ENCODE measurements at places on chromosomes 6 and 20.

GRCh38 chr6:107589934-107590333 lies 100.0 kb downstream of the SOBP start:
- DNase-seq, result no peak

DNA sequence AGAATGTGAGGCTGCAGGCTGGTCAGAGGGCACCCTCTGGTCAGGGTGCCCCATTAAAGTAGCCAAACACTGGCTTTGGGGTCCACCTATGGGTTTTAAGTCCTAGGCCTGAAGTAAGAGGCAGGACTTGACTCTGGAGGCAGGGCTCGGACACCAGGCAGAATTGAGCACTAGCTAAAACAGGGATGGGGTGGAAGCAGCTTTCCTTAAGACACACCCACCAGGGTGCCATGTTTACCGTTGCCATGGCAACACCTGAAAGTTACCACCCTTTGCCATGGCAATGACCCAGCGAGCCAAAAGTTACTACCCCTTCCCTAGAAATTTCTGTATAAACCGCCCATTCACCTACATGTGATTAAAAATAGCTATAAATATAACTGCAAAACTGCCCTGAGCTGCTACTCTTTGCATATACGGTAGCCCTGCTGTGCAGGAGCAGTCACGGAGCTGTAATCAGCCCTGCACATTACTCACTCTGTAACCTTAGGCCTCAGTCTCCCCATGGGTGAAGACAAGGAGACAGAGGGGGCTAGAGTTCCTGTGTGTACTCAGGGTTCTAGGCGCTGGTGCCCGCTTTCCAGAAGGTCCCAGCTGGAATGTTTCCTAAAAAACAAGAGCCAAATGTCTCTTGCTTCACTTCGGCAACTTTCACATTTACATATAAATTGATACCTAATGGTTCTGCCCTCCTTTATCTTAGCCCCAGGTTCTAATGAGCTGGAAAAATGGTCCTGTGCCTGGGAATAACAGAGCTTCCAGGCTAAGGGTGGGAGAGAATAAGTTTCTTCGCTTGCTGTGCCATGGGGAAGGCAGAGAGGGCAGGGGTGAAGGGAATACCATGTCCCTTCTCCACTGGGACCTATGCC lies 27.2 kb upstream of the SRSF6 start:
- DNase-seq, result no peak

DNA sequence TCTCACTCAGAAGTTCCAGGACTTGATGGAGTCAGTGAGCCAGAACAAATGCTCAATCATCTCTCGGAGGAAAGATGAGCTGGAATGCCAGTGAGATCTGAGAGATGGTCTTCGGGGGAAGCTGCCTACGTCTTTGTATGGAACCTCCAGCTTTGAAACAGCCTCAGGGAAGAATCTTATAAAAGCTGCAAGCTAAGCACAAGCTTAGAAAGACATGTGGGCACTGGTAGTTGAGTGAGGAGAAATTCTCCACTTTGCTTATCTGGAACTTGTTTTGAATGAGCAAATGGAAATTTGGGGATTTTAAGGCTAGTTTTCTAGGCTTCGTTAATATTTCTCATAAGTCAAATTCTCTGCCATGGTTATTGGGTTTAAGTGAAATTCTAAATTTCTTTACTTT lies 594.4 kb downstream of the QKI start:
- no peak for DNase-seq

DNA sequence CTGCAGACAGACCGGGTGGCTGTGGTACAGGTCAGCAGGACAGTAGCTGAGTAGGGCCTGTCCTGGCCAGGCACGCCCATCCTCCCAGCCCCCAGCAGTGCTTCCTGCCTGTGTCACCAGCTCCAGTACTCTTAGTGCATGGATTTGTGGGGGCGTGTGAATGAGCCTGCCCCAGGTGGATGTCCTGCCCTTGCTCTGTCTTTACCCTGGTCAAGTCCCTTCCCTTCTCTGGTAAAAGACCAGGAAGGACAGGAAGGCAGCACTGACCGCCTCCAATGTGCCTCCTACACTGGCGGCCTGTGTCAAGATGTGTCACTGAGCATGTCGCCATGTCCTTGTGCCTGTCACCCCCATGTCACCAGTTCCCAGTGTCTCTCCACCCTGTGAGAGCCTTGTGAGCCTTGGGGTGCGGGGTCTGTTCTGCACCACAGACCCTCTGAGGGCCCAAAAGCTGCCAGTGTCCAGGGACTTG lies 11.9 kb downstream of the TEAD3 start:
- no peak for DNase-seq

DNA sequence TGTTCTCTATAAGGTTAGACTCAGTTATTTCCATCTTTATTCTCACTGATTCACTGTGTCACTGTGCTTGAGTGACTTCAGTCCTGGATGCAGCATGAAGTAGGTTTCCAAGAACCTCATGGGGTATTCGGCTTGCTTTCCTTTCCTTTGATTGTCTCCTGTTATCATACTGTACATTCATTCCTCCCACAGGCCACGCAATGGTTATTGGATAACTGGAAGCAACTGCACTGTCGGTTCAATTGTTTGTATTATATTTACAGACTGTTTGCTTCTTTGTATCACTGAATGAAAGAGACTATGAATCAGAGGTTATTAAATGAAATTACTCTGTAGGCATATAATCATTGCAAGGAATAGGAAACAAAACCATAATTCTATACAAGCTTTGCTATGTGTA lies 129.4 kb downstream of the MAP7 start:
- no peak for DNase-seq

DNA sequence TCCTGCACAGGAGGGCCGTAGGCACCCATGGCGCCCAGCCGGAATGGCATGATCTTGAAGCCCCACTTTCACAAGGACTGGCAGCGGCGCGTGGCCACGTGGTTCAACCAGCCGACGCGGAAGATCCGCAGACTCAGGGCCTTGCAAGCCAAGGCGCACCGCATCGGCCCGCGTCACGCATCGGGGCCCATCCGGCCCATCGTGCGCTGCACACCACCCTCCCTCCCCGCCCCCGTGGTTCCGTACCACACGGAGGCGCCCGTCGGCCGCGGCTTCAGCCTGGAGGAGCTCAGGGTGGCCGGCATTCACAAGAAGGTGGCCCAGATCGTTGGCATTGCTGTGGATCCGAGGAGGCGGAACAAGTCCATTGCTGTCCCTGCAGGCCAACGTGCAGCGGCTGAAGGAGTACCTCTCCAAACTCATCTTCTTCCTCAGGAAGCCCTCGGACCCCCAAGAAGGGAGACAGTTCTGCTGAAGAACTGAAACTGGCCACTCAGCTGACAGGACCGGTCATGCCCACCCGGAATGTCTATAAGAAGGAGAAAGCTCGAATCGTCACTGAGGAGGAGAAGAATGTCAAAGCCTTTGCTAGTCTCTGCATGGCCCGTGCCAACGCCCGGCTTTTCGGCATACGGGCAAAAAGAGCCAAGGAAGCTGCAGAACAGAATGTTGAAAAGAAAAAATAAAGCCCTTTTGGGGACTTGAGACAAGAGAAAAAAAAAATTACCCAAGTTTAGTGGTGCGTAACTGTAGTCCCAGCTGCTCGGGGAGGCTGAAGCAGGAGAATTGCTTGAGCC lies 9.9 kb upstream of the NCOA5 start:
- no peak for DNase-seq

- DNase-seq, result no peak
Observed at GRCh38 chr6:170096803-170097504, 193.9 kb downstream of the DLL1 start.

GRCh38 chr20:25984933-25985332 lies 288.3 kb upstream of the ZNF337 start:
- peak; percentile 7 for DNase-seq

- no peak for DNase-seq
Observed at GRCh38 chr6:164455835-164456234, 853.6 kb downstream of the C6orf118 start.

DNA sequence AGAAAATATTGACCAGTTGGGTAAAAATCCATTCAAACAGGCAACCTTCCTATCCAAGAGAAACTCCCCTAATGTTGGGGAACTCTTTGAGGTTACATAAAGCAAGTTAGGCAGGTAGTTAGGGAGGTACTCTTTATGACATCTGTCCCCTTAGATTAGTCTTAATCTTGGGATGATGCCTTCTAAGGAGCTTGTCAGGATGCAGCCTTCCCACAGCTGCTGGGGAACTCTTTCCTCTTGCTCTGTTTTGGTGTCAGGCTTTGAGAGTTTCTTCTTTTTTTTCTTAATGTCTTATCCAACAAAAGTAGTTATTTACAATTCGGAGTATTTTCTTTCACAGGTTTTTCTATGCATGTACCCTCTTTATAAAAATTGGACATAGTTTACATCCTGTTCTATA lies 194.8 kb downstream of the CDKAL1 start:
- no peak for DNase-seq

GRCh38 chr20:33412484-33412838 lies 11.1 kb upstream of the CDK5RAP1 start:
- DNase-seq, result no peak

GRCh38 chr6:10838794-10839333 lies 525 bp upstream of the MAK start:
- DNase-seq, result no peak

DNA sequence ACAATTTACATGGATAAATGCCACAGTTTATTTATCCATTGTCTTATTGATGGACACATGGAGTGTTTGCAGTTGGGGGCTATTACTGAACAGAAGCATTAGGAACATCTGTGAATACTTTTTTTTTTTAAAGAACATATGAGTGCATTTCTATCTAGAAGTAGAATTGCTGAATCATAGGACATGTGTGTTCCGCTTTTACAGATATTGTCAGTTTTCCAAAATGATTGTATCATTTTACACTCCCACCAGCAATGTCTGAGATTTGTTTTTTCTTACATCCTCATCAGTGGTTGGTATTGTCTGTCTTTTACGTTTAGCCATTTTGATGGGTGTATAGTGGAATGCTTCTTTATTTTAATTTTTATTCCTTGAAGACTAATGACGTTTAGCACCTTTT lies 42.0 kb upstream of the ASIP start:
- no peak for DNase-seq

- no peak for DNase-seq
Observed at GRCh38 chr6:157260735-157261410, 62.4 kb downstream of the TMEM242 start.

DNA sequence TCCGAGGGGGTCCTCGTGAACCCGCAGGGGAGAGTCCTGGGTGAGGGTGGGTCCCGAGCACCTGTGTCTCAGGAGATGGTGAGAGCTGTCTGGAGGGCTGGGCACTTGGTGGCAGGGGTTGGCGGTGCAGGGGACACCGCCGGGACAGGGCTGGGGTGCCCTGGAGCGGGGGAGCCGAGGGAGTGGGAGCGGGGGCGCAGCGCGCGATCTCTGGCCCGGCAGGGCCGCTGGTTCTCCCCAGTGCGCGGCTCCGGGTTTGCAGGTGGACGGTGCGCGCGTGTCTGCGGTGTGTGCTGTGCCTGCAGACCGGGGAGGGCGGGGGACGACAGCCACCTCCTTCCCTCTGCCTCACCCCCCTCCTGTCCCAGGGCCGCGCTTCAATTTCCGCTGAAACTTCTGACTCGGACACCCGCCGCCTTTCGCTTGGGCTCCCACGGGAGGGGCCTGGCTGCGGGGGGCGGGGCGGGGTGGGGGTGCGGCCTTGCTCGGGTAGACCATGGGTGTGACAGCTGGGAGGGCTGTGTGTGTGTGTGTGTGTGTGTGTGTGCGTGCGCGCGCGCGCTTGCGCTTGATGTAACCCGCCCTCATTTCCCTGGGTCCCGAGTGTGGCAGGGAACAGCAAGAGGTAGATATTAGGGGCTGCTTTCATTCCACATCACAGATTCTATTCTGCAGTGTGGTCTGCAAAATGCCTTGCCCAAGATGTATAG lies 1.2 kb downstream of the TRIB3 start:
- DNase-seq, result peak; percentile 32

- no peak for DNase-seq
Observed at GRCh38 chr20:39825950-39826349, 863.1 kb downstream of the MAFB start.

GRCh38 chr6:70479236-70479635 lies 65.9 kb downstream of the FAM135A start:
- no peak for DNase-seq

DNA sequence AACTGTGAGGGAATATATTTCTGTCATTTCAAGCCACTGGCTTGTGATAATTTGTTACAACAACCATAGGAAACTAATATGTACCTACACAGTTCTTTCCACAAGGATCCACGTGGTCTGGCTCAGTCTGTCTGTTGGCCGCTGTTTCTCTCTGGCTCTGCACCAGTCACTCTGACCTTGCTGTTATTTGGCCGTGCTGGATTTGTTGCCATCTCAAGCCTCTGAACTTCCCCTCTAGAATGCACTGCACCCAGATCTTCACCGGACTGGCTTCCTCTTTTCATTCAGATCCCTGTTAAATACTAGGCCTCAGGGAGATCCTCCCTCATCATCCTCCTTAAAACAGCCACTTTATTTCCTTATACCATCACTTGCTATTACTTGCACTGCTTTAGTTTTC lies 446.8 kb downstream of the TFAP2B start:
- DNase-seq, result no peak

- DNase-seq, result no peak
Observed at GRCh38 chr6:127462376-127462775, 3.2 kb upstream of the KIAA0408 start.

DNA sequence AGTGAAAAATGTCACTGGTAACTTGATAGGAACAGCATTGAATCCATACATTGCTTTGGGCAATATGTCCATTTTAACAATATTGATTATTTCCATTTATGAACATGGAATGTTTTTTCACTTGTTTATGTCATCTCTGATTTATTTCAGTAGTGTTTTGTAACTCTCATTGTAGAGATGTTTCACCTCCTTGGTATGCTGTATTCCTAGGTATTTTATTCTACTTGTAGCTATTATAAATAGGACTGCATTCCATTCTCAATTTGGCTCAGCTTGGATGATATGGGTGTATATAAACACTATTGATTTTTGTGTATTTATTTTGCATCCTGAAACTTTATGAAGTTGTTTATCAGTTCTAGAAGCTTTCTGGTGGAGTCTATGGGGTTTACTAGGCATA lies 730.3 kb downstream of the DOK5 start:
- DNase-seq, result no peak

DNA sequence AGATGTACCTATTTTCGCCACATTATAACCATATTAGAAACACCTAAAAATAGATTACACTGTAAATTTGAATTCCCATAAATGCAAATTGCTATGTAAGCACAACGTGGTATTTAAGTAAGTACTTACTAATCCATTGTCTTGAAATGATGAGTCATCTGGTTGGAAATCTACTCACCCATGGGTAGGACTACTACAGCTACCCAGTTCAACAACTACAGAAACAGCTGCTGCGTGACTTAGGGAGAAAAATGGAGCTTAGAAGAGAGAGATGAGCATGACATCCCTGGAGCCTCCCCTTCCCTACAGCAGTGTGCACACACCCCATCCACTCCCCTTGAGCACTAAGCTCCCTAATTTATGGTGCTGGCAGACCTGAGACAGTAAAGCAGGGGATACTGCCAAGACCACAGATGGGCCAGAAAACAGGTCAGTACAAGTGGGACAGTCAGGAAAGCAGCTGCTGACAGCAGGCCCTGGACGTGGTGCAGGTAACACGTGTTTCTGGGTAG lies 26.9 kb downstream of the RRAGD start:
- DNase-seq, result no peak

GRCh38 chr6:160139420-160139851 lies 17.8 kb downstream of the SLC22A1 start:
- DNase-seq, result no peak

- DNase-seq, result no peak
Observed at GRCh38 chr6:89299466-89299850, 15.6 kb downstream of the GABRR2 start.

GRCh38 chr20:57888591-57888990 lies 178.8 kb upstream of the PMEPA1 start:
- no peak for DNase-seq

GRCh38 chr20:32205843-32206759 lies 1.4 kb downstream of the PLAGL2 start:
- no peak for DNase-seq

Measured in stimulated activated CD4-positive, alpha-beta T cell treated with anti-CD3 and anti-CD28 coated beads, Interleukin-1b, Interleukin-23, amount 100 ng/mL, for 1 hour (primary cell).